ENCODE measurements at places on chromosomes 13 and 19.

DNA sequence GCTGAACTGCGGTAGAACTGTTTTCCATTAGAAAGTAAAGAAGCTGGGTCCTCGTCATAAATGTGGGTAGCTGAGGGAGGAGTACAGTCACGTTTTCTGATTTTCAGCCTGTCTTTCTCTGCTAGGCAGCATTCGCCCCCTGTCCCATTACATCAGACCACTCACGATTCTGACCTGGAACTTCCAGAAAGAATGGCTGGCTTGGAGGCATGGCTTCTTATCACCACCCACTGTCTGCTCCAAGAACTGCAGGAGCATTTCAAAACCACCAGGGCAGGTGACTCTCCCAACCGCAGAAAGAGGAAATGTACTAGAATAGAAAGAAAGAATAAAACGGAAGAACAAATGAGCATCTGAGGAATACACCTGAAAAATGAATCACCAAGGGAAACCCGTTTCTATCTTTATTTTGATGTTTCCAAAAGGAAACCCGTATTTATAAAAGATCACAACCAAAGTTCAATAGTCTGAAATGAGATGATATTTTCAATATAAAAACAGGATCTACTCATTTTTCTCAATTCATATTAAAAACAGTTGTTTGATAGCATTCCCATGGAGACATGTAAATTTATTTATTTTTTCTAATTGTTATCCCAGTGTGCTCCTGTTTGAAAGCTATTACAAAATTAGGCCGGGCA lies 22.1 kb upstream of the POMP start:
- peak; percentile 47 for DNase-seq

DNA sequence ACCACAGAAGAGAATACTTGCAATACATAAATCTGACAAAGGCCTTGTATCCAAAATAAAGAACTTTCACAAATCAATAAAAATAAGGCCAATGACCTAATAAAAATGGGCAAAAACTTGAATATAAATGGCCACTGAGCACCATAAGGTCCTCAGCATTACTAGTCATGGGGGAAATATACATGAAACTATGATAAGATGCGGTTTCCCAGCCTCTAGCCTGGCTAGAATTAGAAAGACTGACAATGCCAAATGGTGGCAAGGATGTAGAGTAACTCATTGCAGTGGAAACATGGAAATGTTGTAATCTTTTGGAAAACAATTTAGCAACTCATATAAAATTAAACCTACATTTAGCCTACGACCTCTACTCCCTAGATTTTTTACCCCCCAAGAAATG lies 227.1 kb downstream of the GGACT start:
- DNase-seq, result no peak

DNA sequence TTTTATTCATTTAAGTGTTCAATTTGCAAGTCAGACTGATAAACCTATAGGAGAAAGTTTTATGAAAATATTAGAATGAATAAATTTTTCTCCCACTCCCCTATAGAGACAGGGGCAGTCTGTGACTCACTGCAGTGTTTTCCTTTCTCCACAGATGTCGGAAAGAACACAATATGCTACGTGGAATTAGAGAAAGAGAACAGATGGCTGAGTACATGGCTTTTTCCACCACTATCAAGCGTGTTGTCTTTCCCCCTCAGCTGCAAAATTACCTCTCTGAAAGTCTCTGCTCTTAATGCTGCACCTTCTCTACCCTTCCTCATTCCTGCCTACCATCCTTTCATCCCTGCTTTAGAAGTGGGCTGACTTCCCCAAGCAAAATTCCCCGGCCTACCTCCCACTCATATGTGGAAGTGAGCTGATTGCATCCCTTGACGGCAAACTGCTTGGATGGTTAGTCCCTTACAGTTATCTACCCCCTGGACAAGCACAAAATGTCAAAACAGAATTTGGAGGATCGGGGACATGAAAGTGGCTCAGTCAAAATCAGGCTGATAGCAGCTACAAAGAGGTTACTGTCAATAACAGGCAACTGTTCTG lies 30.0 kb downstream of the FLT1 start:
- DNase-seq, result no peak

DNA sequence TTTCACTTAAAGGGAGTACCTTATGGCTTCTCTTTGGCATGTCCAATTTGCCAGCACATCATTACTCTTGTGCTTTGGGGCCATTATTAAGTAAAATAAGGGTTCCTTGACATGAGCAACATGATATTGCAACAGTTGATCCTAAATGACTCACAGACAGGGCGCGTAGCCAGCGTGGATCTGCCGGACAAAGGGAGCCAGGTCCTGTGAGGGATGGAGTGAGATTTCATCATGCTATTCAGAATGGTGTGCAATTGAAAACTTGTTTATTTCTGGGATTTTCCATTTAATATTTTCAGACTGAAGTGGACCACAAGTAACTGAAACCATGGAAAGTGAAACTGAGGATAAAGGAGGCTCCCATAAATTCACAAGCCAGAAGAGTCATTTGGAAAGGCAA lies 48.6 kb upstream of the WASF3 start:
- DNase-seq, result peak; percentile 77

- no peak for DNase-seq
Observed at GRCh38 chr19:2394442-2395292, 32.7 kb downstream of the TIMM13 start.

DNA sequence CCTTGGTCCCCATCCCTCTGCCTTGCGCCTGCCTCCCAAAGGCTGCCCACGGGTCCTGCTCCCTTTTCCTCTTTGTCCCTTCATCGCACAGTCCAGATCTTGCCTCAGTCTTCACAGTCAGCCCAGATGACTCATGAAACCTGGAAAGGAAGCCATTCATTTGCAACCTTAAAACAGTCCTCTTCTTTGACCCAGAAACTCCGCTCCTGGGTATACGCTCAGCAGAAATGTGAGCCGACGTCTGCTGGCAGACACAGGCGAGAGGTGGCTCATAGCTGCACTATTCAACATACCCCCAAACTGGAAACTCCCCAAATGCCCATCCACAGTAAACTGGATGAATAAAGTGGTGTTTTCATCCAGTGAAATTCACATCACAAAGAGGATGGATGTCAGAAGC lies 13.6 kb upstream of the PEPD start:
- DNase-seq, result peak; percentile 5

DNA sequence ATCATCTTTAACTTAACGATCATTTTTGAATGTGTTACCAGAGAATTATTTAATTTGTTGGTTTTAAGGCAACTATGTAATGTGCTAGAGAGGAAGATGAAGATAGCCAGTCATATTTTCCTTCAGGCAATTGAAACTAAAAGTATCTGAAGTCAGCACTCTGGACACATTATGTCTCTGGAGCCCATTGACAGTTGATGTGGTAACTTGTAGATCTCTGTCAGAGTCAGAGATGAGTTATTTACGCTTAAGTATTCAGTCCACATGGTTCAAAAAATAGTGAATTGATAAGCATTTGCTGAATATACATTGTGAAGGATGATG lies 2.1 kb downstream of the ZMYM2 start:
- DNase-seq, result no peak

- peak; percentile 41 for DNase-seq
Observed at GRCh38 chr13:59425211-59425741, 738.5 kb downstream of the DIAPH3 start.

DNA sequence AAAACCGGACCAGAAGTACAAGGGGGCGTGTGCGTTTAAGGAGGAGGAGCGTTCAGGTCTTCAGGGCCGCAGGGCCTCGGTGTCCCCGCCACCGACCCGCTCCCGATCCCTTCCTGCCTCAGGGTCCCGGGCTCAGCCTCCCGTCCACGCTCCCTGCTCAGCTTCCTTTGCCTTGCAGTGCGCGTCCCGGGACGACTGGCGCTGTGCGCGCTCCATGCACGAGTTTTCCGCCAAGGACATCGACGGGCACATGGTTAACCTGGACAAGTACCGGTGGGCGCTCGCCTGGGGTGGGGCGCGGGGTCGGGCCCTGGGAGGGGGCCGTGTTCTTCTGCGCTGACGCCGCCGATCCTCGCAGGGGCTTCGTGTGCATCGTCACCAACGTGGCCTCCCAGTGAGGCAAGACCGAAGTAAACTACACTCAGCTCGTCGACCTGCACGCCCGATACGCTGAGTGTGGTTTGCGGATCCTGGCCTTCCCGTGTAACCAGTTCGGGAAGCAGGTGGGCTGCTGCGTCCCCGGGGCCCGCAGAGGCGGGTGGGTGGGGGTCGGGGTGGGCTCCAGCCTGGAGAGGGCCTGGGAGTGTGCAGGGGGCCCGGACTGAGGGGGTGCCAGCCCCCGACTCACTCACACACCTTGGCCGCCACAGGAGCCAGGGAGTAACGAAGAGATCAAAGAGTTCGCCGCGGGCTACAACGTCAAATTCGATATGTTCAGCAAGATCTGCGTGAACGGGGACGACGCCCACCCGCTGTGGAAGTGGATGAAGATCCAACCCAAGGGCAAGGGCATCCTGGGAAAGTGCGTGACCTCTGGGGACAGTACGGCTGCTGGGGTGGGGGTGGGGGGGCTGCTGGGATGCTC lies 1.4 kb downstream of the GPX4 start:
- no peak for DNase-seq

GRCh38 chr13:74886502-74886901 lies 595.5 kb downstream of the TBC1D4 start:
- DNase-seq, result no peak

GRCh38 chr13:97423300-97424045 lies 10.5 kb upstream of the RAP2A start:
- DNase-seq, result no peak

GRCh38 chr19:58053480-58054156 lies 5.5 kb upstream of the ZNF135 start:
- DNase-seq, result no peak

DNA sequence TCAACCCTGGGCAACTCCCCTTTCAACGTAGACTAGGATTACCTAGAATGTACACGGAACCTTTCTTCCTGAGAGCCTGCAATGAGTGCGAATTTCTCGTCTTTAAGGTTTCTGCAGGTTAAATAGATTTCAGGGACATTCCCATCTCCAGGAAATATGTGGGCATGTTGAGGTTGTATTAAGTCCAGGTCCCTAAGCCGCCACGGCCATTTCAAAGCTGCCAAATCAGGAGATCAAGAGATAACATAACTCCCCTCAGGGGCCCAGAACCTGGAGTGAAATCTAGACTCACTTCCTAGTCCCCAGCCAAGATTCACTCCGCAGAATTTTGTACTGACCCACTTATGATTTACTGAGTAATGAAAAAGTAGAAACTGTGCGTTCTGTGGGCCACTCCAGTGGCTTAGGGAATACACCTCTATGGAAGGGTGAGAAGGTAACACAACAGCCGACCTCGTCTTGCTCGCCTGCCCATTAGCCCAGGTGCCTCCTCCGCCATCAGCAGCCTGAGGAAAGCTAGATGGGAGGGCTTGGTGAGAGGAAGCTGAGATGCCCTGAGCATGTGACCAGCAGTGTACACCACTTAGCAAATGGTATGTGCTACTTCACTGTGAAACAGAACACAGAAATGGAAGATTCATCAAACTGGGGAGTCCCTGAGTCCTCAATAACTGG lies 98.5 kb upstream of the SOX1 start:
- DNase-seq, result no peak

- DNase-seq, result no peak
Observed at GRCh38 chr13:92578358-92578757, 648.2 kb upstream of the GPC6 start.

DNA sequence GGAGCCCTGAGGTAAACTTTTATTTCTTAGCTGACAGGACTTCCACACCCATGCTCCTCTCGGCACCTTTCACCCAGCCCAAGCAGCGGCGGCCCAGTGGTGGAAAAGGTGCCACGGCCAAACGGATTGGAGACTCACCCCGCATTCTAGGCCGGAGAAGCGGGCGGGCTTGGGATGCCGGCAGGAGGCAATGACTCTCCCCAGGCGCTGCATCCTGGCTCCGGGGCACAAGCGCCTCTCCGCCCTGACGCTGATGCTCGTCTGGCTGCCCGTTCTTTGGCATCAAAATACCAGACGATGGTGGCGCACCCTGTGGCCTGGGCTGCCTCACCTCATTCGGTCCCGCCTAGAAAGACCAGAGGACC lies 6.7 kb upstream of the ZNF606 start:
- DNase-seq, result no peak

GRCh38 chr19:11496391-11497163 lies 9.1 kb downstream of the ZNF653 start:
- DNase-seq, result peak; percentile 55

Measured in AG09309 (cell line).